Activated effector memory CD4-positive, alpha-beta T cell treated with anti-CD3 and anti-CD28 coated beads, Interleukin-2, amount 50 U/mL, for 16 hours (primary cell): ENCODE measurements at places on chromosomes 1 and 21.

DNA sequence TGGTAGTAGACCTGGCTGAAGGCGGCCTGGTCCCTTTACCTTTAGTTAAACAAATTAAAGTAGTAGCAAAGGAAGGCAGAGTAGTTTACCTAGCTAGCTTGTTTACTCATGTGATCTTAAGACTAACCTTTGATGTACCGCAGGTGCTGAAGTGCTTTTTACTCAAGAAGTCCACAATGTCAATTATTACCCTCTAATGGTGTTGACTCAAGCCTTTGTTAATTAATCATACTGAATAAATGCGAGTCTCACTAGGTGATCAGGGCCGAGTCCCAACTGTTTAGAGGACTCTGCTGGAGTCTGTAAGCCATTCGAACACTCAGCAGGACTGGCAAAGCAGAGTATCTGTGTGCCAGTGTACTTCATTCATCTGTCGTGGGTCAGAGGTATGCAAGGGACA is 381.1 kb upstream of the NCAM2 start:
- DNase-seq, result no peak

GRCh38 chr1:32334864-32335534 is 1.0 kb downstream of the MARCKSL1 start:
- peak; percentile 88 for DNase-seq

GRCh38 chr1:4002061-4002521 is 102.0 kb upstream of the C1orf174 start:
- peak; percentile 44 for DNase-seq

DNA sequence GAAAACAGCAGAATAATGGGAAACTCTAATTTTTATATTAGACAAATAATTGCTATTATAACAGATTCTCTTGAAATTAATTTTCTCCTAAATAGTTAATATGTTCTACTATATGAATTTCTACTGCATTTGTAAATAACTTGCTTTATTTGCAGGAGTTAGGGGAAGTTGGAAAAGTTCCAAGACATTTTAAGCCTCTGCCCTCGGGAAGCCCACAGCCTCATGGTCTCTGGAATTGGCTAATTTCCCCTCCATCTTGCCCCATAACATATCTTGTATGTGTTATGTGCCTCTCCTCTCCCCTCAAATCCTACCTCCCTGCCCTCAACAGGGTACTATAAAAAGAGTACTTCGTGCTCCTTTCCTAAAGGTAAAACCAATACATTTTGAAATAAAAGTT is 271.4 kb upstream of the NR5A2 start:
- DNase-seq, result no peak

DNA sequence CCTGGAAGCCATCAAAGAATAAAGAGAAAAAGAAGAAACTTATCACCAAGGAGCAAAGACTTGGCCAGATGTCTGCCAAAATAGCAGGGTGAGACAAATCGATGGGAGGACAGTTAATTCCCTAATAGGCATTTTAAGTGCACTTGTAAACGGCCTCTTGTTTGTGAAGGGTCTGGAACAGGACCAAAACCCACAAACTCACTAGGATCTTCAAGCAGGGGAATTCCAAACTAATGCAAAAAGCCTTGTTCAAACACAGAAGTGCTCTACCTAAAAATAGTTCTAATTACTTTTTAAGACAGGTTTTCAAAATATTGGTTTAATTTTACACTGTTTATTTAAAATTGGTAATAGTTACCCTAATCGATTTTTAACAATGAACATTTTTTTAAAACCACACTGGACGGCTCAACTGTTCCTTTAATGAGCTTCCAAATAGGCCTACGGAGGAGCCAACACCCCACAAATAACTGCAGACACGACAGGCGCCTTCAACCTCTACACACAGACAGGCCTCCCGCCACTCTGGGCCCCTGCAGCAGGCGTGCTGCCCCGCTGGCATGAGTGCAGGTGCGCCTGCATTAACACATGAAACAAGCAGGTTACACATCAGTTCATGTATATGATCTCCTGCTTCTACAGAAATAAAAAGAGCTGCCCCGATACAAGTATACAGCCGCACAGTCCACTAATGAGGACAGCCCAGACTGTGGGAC is 15.8 kb downstream of the UBE2G2 start:
- DNase-seq, result no peak

GRCh38 chr21:38175306-38175705 is 81.5 kb upstream of the KCNJ15 start:
- no peak for DNase-seq

- DNase-seq, result no peak
These were observed 3.2 kb downstream of the SON start for GRCh38 chr21:33546086-33546485.

GRCh38 chr1:61183471-61184039 is 101.2 kb downstream of the NFIA start:
- DNase-seq, result no peak

DNA sequence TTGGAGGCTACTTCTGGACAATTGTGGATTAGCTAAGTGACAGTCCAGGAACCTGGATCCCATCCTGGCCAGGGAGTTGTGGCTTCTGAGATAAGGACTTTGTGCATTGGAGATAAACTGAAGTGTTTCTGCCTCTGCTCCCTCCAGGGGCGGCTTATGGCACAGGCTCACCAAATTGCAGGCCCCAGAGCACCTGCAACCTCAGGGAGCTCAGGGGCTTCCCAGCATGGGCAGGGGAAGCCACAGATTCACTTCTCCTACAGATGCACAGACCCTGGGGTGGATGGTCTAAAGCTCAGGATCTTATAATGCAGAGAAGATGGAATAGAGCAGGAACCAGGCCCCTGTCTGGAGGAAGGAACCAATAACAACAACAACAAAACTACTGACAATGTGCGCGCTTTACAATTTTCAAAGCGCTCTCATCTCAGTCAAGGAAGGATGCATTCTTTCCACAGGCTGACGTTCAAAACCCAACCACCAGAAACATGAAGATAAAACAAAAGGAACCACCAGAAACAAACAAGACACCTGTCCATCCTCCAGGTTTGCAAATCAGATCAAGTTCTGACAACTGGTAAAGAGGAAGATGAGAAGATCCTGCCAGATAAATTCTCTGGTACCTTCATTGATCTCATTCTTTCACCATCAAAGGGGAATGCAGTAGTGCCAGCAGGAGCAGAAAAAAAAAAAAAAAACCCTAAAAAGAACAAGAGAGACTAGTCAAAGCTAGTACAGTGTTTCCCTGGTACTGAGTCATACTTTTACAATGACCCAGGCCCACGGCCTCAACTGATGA is 121.0 kb upstream of the IRF2BP2 start:
- DNase-seq, result peak; percentile 80

- DNase-seq, result no peak
These were observed 28.9 kb downstream of the SLC37A1 start for GRCh38 chr21:42542596-42542995.

DNA sequence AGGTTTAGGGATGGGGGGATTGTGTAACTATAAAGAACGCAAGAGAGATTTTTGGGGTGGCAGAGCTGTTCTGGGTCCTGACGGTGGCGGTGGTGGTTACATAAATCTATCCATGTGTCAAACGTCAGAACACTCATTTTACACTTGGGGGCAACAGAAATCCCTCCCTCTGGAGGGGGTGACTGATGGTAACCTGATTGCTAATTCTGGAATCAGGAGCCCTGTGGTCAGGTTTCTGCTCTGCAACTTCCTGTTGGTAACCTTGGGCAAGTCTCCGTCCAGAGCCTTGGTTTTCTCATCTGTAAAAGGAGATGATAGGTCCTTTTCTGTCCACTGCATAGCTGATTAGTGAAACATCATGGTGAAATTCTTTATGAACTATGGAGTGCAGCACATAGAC is 40.9 kb downstream of the ALPL start:
- DNase-seq, result no peak

DNA sequence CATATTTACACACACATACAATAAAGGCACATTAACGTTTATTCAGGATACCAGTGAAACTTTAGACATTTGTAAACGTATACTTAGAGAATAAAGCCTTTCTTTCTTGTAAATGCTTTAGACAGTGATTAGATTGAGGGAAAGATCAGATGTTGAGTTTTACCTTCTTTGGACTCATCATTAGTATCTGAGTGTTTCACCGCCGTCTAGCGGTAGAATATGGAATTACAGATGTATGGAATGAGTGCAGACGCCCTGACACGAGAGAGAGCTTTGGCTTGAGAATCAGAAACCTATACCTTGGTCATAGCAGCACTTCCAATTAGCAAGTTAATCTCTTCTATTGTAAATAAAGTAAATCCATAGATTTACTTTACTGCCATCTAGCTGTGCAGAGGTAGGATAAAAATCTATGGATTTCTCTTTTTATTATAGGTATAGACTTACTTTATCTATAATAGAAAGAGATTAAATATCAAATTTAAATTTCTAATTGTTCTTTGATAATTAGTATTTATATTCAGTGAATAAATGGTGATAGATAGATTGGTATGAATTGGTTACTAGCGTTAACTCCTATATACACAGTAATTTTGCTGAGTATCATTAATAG is 12.6 kb downstream of the FLG2 start:
- DNase-seq, result peak; percentile 67

GRCh38 chr1:247962911-247963588 is 2.0 kb upstream of the OR2AK2 start:
- no peak for DNase-seq

DNA sequence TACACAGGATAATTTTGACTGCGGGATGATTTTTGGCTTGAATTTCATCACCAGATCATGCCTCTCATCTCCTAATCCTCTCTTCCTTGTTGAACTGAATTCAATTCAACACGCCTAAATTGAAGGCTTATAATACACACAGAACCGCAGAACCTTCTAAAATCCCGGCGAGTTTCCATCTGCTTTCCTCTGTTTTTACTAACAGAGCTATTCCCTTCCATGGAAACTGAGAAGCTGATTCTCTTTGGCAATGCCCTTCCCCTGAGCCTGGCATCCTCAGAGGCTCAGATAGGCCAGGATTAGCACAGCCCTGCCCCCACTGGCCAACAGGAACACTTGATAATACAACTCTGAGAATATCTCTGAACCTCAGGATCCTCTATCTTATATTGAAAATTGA is 130.2 kb downstream of the CAPN8 start:
- DNase-seq, result no peak
